NCI-H446 (cell line): ENCODE measurements at places on chromosomes 7 and 10.

DNA sequence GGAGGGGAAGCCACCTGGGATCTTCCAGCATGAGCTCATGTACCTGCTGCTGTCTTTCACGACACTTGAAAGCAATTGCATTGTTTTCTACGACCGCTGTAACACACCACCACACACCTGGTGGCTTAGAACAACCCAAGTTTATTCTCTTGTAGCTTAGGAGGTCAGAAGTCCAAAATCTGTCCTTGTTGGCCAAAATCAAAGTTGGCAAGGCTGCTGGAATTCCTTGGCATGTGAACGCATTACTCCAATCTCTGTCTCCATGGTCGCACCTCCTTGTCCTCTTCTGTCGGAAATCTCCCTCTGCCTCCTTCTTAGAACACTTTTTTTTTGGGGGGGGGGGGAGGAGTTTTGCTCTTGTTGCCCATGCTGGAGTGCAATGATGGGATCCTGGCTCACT is 305.7 kb downstream of the BAMBI start:
- DNase-seq, result no peak

DNA sequence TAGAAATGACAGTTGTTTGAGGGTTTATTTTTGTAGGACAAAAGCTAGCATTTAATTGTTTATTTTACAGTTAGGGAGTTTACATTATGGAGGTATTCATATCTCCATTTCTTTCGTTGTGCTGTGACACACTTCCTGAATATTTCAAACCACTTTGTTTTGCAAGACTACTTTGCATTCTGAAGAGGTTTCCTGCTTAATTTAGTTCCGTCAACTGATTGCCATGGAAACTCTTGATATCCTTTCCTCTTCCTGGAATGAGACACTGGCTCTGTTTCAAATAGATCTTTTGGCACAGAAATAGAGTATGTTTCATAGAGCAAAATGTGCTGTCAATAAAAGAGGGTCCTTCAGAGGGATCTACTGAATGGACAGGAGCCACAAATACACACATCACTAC is 159.5 kb upstream of the AGR3 start:
- peak; percentile 32 for DNase-seq

DNA sequence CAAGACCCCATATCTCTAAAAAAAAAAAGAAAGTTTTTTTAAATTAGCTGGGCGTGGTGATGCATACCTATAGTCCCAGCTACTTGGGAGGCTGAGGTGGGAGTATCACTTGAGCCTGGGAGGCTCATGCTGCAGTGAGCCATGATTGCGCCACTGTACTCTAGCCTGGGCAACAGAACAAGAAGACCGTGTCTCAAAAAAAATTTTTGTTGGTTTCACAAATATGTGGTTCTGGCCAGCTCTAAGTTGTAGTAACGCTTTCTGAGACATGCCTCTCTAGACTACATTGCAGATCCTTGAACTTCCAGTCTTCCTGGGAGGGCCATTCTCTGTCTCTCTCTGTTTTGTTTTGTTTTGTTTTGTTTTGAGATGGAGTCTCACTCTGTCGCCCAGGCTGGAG is 24.6 kb upstream of the RHBDD2 start:
- no peak for DNase-seq

DNA sequence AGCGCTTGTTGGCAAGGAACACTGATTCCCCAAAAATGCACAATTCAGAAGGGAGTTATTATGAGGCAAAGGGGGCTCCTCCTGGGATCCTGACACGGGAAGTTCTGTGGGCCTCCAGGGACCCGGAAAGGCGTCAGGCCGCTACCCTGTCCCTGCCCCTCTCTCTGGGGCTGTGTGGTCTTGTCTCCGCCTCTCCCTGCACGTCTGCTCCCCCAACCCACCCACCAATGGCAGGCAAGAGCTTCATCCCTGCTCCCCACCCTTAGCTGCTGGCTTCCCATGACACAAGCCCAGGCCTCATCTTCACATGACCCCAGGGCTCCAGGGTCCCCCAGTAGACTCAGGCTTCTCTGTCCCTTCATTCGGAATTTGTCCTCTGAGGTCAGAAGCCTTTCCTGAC is 31.0 kb upstream of the ADRB1 start:
- DNase-seq, result no peak

DNA sequence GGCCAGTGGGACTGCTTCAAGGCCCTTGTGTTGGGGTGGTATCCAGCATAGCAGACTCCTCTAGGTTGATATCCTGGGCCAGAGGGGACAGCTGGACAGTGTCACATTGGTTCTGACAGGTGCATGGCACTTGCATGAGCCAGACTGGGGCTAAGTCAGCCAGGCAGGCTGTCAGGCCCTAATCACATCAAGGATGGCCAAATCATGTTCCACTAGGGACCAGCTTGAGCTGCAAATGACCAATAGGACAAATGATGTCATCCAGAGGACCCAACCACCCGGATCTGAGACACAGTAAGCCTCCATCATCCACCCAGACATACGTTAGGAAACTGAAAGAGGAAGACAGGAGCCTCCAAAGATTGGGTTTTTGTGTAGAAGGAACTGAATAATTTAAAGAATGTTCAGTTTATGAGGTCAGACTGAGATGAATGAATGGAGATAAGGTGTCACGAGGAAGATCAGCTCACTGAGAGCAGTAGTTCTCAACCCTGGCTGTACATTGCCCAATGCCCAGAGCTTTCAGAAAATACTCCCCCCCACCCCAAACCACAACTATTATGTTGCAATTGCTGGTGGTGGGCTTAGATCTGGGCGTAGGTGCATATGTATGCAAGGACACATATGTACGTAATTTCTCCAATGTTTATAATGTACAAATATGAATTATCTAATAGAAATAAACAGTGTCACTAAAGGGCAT is 75.2 kb upstream of the INHBA start:
- no peak for DNase-seq

GRCh38 chr7:132743974-132744373 is 167.7 kb upstream of the PLXNA4 start:
- no peak for DNase-seq

GRCh38 chr7:117008886-117009531 is 55.7 kb downstream of the ST7 start:
- DNase-seq, result no peak

- DNase-seq, result no peak
These were observed 121.6 kb downstream of the EGFR start for GRCh38 chr7:55140221-55140940.

GRCh38 chr10:18155321-18155720 is 15.1 kb downstream of the CACNB2 start:
- DNase-seq, result no peak

- DNase-seq, result no peak
These were observed 444.3 kb downstream of the LRMDA start for GRCh38 chr10:75875740-75876139.

- peak; percentile 86 for DNase-seq
These were observed 84.7 kb downstream of the SNX10 start for GRCh38 chr7:26376175-26376917.

GRCh38 chr7:1086588-1087464 is 1.1 kb upstream of the GPER1 start:
- no peak for DNase-seq
